ENCODE measurements at places on chromosomes 7 and 10.

DNA sequence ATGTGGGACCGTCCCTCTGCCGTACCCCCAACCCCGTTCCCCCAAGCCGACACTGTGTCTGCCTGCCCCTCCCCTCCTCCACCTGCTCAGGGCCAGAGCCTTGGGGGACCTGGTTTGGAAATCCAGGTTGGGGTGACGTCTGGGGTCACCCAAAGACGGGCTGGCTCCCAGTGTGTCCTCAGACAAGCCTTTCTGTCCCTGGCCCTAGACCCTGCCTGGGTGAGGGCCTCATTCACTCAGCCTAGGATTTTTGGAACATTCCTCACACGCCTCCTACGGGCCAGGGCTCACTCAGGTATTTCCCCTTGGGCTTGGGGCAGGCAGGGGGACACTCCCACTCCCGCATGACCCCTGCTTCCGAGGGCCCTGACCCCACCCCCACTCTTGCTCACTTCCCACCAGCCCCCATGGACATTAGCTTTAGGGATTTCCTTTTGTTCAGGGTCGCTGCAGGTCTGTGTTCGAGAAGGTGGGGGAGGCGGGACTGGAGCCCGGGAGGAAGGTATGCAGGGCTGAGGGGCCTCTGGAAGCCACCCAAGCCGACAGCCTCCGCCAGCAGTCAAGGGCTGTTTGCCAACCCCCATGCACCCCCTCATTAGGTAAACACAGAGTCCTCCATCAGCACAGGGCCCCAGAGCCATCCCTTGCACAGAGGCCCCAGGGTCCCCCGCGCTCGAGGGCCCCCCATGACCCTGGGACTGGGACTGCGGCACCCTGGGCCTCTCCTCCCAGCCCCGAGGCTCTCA lies 35.1 kb downstream of the PDGFA start:
- no peak for DNase-seq

DNA sequence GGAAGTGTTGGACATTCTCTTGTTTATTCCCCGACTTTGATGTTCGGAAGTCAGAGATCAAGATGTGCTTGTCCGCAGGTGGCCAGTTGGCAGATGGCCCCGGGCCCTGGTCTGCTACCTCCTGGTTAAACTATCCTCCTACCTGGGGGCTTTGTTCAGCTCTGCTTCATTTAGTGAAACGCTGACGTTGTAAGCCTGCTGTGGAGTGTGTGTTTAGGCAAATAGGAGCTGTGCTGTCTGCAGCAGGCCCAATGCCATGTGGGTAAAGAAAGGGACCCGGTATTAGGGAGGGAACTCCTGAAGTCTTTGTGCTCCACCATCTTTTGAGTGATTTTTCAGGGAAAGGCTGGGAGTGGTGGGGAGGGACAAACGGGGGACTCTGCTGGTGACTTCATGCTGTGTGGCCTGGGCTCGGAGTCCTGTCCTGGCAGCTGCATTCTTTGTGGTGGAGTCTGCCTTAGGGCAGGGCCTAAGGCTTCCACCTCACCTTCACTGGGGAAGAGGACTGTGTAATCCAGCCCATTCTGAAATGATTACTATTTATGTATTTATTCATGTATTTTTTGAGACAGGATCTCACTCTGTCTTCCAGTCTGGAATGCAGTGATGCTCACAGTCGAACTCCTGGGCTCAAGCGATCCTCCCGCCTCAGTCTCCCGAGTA lies 171.1 kb upstream of the KLF6 start:
- DNase-seq: no peak

GRCh38 chr10:25934621-25935139 lies 651 bp downstream of the MYO3A start:
- no peak for DNase-seq

DNA sequence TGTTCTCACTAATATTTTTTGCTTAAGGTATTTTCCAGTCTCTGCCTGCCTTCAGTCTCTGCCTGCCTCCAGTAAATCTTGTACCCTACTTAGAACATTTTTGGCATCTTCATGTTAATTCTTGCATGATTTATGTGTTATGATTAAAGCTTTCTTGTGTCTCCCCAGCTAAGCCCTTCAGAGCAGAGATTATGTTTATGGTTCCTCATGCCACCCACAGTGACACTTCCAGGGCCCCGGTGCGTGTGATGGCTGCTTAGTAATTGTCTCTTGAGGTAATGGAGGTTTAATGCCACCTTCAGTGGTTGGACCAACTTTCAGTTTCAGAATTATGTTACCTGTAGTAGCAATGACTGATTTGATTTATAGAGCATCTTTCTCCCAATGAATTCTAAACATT lies 70.6 kb upstream of the MET start:
- DNase-seq: no peak

- no peak for DNase-seq
Measured at GRCh38 chr7:108407676-108408075, 48.6 kb downstream of the NRCAM start.

DNA sequence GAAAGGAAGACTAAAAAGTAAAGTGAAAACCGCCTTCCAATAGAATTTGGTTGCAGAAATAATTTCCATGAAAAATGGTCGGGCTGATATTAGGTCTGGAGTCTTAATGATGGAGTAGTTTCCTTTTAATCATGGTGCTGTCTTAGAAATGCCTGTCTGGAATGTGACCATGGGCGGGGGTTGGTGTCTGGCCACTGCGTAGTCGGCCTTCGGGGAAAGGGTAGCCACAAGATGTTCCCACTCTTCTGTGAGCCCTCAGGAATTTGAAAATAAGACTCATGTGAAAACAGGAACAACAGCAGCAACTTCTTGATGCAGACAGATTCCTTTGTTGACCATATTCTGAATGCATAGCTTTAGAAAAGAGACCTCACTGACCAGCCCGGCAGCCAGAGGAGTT lies 176.8 kb downstream of the KIAA1217 start:
- no peak for DNase-seq

- DNase-seq: no peak
Measured at GRCh38 chr10:101292194-101293006, 61.6 kb upstream of the BTRC start.

- no peak for DNase-seq
Measured at GRCh38 chr7:144969787-144970186, 133.9 kb upstream of the TPK1 start.

DNA sequence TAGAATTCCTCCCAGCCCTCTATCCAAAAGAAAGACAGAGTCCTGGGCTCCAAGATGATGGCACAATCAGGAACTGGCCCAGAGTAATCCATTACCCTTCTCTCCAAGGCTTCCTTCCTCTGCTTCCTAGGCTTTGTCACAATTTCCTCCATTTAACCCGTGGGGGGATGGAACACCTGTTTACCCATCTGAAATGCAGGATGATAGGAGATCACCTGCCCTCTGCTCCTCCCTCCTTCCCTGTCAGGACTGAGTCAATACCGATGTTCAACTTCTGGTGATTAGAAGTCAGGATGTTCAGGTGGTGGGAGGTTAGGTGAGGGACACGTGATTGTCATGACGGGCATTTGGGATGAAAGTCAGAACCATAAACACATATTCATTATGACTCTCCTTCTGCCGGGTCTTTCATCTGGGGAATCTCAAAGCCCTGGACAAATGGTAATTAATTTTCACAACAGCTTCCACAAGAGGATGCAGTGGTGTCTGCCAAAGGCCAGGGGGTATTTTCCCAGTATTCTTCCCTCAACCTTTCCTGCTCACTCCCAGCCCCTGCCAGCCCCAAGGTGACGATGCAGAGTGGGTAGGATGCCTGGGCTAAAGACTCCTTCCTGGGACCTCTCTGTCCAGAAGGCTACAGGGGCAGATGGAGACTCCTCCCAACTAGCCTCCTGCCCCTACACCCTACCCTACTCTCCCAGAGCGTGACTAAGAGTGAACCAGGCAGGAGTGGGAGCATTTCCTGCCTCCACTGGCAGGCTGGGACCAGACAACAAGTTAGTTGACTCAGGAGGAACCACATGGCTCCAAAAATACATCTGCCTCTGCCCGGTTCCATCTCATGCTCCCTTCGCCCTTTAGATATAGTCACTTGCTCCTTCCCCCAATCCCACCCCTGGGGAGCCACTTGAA lies 27.9 kb downstream of the DUSP5 start:
- no peak for DNase-seq

GRCh38 chr7:98054585-98054984 lies 52.1 kb upstream of the LMTK2 start:
- DNase-seq: no peak

DNA sequence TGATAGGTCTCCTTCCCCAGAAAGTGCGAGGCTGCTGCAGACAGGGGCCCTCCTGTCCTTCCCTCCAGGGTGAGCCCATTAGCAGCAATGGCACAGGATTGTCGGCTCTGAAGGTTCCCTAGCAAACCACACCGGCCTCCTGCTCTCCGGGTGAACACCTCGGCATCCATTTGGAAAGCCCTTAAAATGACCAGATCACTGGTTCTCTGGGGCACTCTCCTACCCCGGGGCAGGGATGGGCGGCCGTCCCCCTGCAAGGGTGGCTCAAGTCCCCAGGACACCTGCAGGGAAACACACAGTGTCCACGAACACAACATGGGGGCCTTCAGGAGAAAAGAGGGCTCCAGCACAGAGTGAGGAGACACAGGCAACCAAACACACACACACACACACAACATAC lies 459.1 kb downstream of the PTPRN2 start:
- DNase-seq: no peak

- no peak for DNase-seq
Measured at GRCh38 chr10:27680006-27680557, 65.5 kb downstream of the MKX start.

GRCh38 chr10:131216681-131217230 lies 94.8 kb downstream of the TCERG1L start:
- DNase-seq: no peak

DNA sequence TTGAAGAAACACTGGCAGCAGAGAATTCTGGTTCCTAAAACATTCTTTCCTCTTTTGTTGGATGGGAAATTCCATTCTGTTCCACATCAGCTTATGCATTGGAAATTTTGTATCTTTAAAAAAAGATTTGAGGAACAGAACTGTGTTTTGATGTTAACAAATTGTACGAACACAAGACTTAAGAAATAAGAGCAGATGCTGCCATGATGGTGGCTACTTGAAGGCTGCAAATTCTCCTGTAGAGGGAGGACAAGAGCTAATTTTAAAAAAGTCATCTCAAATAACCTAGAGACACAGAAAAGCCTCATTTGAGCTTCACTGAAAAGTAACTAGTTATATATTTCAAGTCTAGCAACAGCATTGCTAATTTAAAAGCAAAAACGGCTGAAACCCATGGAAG lies 29.8 kb downstream of the NDUFB2 start:
- no peak for DNase-seq

Data from T-helper 2 cell treated with Interferon-gamma antibody and Interleukin-4, amounts not matched to agents 5 μg/mL and 100 μg/mL, for 36 hours (primary cell).